Fibroblast of skin of left quadriceps (primary cell): ENCODE measurements at places on chromosomes 11 and 22.

- DNase-seq, result no peak
These were observed 13.2 kb upstream of the TSKU start for GRCh38 chr11:76769645-76770586.

GRCh38 chr11:112363527-112363926 lies 102.9 kb upstream of the PLET1 start:
- no peak for DNase-seq

- no peak for DNase-seq
These were observed 862 bp downstream of the APBB1 start for GRCh38 chr11:6417907-6418556.

DNA sequence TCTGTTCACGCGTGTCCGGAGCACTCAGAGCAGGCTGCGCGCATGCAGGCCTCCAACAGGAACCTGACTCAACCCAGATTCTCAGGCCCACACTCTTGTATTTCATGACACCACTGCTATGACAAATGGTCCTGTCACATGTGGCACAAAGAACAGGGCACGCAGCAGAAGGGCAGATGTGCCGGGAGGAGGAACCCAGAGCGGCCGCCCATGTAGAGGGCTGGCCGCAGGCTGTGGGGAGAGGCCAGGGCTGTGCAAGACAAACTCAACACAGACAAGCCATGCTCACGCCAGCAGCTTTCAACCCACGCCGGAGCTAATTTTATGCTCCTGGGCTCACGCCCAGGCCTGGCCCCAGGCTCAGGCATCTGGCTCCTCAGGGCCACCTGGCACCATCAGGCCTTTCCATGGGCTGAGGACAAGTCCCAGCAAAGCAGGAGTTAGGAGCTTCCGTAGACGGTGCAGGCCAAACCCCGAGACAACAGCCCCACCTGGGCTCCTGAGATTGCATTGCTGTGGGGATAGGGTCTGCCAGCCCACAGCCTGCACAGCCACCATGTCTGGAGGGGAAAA lies 40.0 kb downstream of the DUSP8 start:
- no peak for DNase-seq

DNA sequence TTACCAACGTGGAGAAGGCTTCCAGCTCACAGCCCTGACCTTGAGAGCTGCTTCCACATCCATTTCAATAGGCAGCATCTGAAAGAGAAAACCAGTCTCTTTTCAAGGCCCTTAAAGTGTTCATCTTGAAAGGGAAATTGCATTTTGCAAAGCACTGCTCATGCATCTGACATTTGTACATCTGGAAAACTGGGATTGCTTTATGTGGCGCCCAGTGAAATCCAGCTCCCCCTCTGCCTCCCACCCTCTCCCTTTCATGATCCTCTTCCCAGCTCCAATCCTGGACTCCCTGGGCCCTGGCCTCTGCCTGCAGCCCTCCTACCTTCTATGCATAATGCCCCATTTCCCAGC lies 17.4 kb downstream of the TP53AIP1 start:
- no peak for DNase-seq

DNA sequence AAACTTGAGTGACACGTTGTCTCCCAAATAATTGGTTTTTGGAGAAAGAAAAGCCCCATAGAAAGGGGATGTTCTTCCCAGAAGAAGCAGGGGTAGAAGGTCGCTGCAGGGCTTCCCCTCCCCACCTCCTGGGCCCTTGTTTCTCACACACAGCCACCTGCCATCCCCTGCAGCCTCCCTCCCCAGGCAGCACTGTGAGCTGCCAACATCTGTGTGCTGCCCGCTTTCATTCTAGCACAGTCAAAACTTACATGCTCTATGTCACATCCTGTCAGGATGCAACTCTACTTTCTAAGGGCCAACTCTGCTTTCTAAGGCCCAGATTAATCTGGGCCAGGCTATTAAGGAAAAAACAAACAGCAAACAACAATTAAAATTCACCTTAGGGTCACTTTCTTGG lies 309.4 kb upstream of the ZC3H12C start:
- DNase-seq, result no peak

- no peak for DNase-seq
These were observed 182.2 kb upstream of the SYT13 start for GRCh38 chr11:45468267-45468856.

DNA sequence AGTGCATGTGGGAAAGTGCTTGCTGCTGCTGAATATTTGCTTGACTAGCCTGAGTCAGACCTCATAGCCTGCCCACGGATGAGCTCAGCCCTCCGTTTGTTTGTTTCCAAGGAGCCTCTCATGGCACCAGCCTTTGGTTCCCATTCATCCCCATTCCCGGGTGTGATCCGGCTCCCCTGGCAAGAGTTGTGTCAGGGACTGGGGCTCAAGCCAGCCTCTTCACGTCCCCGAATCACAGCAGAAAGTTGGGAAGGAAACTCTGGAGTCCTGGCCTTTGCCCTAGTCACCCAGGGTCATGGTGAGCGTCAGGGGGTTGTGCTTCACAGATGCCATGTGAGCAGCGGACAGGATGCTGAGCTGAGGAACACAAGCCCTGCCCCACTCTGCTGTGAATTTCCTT lies 13.8 kb downstream of the SEC14L3 start:
- no peak for DNase-seq

- no peak for DNase-seq
These were observed 219.7 kb downstream of the BARX2 start for GRCh38 chr11:129595038-129595962.

- DNase-seq, result no peak
These were observed 7.9 kb downstream of the NPTXR start for GRCh38 chr22:38835888-38836301.

GRCh38 chr11:30608534-30608933 lies 22.4 kb upstream of the MPPED2 start:
- no peak for DNase-seq

DNA sequence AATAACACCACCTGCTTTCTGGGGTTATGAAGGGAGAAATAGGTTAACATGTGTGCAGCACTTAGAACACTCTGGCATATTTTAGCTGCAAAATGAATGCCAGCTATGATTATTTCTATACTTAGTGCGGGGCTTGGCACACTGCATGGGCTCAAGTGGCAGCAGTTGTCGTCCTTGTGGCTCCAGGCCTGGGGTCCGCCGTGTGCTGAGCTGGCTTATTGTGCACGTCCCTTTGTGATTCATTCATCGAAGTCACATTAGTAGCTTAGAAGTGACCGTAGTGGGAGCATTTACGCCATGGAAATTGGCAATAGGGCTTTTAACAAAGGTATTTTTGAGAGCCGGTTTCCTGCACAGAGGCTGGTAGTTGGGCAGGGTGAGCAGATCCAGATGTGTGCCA lies 4.2 kb downstream of the RASD2 start:
- DNase-seq, result no peak

DNA sequence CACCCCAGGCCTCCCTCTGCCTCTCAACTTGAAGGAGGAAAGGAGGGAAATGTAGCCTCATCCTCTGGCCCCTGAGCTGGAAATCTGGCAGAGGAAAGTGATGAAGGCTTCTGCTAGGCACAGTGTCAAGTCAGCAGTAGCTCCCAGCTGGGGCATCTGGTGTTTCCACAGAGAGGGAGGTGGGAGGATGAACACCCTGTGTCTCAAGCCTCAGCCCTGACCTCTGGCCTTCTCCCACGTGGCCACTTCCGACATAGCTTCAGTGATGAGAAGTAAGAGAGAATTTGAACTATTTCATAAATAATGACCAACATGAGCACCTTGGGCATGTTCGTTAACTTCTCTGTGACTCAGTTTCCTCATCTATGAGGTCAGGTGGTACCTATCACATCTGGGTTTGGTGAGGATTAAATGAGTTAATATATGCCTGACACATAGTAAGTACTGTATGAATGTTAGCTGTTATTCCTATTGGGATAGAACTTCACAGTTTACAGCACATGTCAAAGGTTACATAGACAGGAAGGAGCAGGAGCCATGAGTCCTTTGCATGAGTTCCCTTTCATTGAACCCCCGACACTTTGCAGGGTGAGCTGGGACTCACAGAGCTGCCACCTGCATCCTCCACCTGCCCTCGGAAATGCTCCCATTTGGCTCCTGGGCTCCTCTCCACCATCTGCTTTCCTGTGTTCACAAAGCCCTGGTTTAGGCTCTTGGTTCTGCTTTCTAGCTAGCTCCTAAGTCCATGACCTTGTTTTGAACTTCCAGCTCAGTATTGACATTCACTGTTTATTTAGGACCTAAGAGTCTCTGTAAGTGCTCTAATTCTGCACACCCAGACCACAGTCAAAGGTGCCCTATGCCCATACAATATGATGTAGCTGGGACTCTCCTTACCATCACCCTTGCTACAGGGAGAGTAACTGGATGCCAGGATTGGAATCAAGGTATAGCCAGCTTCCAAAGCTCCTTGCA lies 61.7 kb downstream of the CSNK2A3 start:
- no peak for DNase-seq

DNA sequence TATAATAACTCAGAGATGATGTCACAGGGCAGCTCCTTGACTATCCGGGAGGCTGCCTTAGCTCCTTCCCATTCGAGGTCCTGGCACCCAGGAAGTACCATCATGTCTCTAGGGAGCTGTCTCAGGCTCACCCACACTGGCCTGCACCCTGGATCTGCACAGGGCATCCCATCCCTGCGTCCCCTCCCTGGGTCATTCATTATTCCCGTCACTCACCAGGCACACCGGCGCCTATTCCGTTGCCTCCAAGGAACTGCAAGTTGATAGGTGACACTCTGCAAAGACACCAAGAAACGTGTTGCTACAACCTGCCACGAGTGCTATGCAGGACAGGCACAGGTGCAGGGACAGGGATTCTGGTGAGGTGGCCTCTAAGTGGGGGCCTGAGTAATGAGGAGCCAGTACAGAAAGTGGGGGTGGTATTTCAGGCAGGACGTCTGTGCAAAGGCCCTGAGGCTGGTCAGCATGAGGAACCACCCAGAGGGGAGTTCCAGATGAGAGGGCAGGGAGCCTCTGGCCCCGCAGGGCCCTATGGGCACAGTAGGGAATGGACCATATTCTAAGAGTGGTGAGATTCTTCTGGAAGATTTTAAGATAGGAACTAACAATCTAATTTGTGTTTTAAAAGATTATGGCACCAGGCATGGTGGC lies 71.6 kb upstream of the SHANK2 start:
- DNase-seq, result no peak

DNA sequence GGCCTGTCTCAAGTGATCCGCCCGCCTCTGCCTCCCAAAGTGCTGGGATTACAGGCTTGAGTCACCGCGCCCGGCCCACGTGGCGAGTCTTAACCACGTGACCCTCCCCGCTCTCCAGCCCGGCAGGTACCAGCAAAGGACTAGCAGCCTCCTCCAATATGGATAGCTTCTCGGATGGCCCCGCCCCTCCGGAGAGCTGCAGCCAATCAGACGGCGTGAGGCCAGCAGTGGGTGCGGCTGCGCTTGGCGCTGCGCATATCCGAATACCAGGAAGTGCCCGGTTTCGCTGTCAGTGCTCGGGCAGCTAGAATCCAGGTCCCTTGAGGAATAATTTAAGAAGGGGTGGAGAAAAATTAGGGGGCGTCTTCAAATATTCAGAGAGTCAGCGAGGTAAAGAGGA lies 14.7 kb upstream of the PISD start:
- peak; percentile 73 for DNase-seq

DNA sequence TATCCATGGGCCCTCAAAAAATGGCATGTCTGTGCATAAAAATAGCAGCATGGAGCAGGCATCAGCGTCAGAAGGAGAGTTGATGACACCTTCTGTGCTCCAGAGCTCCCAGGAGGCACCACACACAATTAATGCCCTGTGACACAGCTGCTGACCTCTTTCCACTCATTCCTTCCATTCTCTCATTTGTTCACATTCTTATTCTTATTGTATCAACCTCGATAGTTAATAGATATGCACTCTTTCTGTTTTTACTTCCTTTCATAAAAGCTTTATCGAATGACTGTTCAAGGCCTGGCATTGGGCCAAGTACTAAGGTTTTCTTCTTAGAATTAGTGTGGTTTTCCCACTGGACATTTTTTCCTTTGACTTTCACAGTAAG lies 266.0 kb upstream of the MTNR1B start:
- no peak for DNase-seq

DNA sequence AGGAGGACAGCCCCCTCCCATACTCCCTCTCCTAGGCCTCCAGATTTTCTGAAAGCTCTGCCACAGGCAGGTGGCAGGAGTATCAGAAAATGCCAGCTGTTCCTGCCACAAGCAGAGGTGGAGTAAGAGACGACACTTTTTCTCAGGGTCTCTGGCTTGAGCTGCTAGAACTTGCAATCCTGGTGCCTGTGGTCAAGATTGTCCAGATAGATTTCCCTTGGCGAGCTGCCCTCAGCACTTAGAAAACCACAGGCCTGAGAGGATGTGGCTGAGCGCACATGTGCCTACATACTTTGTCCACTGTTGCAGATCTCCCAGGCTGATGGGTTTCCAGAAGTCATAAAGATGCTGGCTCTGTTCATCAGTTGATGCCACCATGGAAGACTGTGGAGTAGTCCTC lies 65.7 kb upstream of the NAV2 start:
- no peak for DNase-seq

DNA sequence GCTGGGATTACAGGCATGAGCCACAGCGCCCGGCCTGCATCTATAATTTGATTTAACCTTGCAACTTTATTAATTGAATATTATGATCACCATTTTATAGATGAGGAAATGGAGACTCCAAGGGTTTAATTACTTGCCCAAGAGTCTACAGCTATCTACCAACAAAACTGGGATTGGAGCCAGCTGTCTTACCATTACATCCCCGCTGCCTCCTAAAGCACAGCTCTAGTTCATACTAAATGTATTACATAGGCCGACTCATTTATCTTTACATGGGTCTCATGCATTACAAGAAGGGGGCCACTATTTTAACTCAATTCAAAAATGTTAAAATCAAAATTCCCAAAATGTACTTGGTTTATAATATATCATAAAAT lies 14.1 kb upstream of the TMA7B start:
- no peak for DNase-seq
